ENCODE measurements at places on chromosomes 13 and 19. TPM values are rescaled to one million over a fixed set of nuclear protein-coding genes. Genes with fewer than 3 reads are reported as not detected.

Gene KCTD15
- polyA plus RNA-seq = 37.7 TPM

Gene MPND
- 31.4 TPM for polyA plus RNA-seq

Gene LDLR
- 25.1 TPM for polyA plus RNA-seq

Gene RNF113B
- not detected for polyA plus RNA-seq

Gene PSG3
- polyA plus RNA-seq = not detected

Gene KIR2DL1
- not detected for polyA plus RNA-seq

Gene ZNF324B
- polyA plus RNA-seq = 7.4 TPM

Gene KIR2DL4
- polyA plus RNA-seq = not detected

Gene FPR1
- polyA plus RNA-seq = 5.0 TPM

Gene CRTC1
- polyA plus RNA-seq = 22.7 TPM

Gene LRRC8E
- polyA plus RNA-seq = 2.6 TPM

Gene ATP8B3
- polyA plus RNA-seq = 1.00 TPM

Gene SYCN
- not detected for polyA plus RNA-seq

Gene TPTE2
- 0.17 TPM for polyA plus RNA-seq

Gene ATP13A1
- polyA plus RNA-seq = 68.2 TPM

Gene PEPD
- 112 TPM for polyA plus RNA-seq

Gene ICAM4
- polyA plus RNA-seq = 0.44 TPM

Gene ZNF878
- 1.9 TPM for polyA plus RNA-seq

Gene NLRP5
- polyA plus RNA-seq = not detected

Gene APOC4
- not detected for polyA plus RNA-seq

Gene TINCR
- 1.0 TPM for polyA plus RNA-seq

Gene ZMYM2
- polyA plus RNA-seq = 120 TPM

Gene ERICH6B
- 1.1 TPM for polyA plus RNA-seq

Gene PCSK4
- polyA plus RNA-seq = 4.4 TPM

Gene ZNF93
- 16.4 TPM for polyA plus RNA-seq

Gene HNRNPA1L2
- polyA plus RNA-seq = 22.9 TPM

Gene CKM
- polyA plus RNA-seq = 0.42 TPM

Gene SERPINE3
- polyA plus RNA-seq = 1.4 TPM

Gene LHB
- 0.29 TPM for polyA plus RNA-seq

Gene CGB8
- polyA plus RNA-seq = not detected

Gene CEACAM16
- not detected for polyA plus RNA-seq

Gene HSPB6
- 22.7 TPM for polyA plus RNA-seq

Gene THSD1
- 7.3 TPM for polyA plus RNA-seq

Gene CACNG7
- 0.23 TPM for polyA plus RNA-seq

Gene PEX11G
- 7.9 TPM for polyA plus RNA-seq

Gene OR7A5
- not detected for polyA plus RNA-seq

Gene PABPC3
- 1.7 TPM for polyA plus RNA-seq

Gene CABP5
- not detected for polyA plus RNA-seq

Gene GNA15
- 1.2 TPM for polyA plus RNA-seq

Gene ZNF568
- 23.8 TPM for polyA plus RNA-seq
